Stimulated activated CD4-positive, alpha-beta T cell treated with anti-CD3 and anti-CD28 coated beads, Interleukin-15, amount 100 ng/mL, for 1 hour (primary cell): ENCODE measurements at places on chromosomes 16 and 17.

DNA sequence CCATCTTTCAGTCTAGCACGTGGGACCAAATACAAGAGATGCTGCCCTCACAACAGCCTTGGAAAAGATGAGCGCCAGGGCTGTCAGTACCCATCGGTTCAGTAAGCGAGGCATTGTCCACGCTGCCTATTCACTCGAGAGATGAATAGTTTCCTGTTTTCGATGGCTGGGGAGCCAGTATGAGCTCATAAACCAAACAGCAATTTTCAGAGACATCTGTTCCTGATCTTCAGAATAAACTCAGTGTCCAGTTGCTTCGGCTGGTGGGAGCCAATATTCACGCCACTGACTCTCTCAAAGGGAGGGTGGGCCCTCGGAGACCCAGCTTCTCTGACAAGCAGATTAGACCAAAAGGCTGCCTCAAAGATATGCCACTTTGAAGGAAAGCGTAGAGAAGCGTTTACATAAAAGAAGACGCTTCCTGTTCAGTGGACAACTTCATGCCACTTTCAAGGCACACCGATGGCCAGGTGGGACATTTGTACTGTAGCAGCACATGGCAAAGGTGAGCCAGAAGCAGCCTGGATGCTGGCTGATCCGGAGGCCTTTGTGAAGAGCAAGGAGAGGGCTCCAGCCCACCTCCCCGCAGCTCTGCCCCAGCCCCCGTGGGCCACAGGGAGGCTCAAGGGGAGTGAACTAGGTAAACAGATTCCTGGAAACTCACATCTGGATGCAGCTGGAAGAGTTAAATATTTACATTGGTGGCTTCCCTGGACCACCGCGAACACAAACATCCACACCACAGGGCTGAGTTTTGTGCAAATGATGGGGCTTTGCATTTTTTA is 6.0 kb downstream of the TIMM22 start:
- DNase-seq: no peak

- no peak for DNase-seq
Measured at GRCh38 chr17:19327031-19327783, 35.3 kb downstream of the B9D1 start.

GRCh38 chr17:15972497-15972951 is 27.0 kb downstream of the ZSWIM7 start:
- DNase-seq: no peak

DNA sequence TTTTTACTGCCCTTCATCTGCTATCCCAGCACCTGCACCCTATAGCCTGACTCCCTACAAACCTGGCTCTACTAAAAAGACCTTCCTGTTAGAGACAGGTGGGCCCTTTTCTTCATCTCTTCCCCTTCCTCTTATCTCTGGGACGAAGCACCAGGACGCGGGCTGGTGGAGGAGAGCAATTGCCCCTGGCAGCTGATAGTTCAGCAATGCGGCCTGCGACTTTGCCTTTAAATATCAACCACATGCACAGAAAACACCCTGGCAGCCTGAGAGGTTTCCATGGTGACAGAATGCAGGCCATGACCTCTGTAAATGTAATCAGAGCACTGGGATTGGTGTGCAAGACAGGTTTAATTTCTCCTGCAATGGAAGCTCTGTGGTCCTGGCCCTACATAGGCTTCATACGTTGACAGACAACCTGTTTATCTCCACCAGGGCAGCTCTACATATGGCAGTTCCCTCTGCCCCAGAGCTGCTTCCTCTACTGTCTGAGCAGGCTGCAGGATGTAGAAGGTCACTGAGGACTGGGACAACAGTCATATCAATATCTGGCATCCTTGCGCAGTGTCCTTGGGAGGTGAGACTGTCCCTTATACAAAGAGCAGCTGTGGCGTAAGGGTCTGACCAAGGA is 10.0 kb upstream of the SKAP1 start:
- DNase-seq: no peak

GRCh38 chr17:43578699-43579565 is 32.8 kb upstream of the ETV4 start:
- DNase-seq: peak; percentile 2

DNA sequence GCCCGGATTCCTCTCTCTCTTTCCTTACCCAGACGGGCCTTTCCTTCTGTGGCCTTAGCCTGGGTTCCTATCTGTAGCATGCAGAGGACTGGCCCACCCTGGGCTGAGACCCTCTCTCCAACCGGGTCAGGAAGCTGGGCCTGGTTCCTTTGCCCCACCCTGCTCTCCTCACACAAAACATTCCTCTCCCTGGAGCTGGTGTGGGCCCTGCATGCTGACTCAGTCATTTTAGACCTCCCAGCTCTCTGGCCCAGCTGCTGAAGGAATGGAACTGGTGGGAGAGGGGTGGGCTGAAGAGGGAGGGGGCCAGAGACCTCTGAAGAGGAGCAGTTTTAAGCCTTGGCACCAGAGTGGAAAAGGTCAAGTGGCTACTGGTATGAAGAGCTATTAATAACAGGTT is 957 bp downstream of the MYL4 start:
- DNase-seq: no peak

DNA sequence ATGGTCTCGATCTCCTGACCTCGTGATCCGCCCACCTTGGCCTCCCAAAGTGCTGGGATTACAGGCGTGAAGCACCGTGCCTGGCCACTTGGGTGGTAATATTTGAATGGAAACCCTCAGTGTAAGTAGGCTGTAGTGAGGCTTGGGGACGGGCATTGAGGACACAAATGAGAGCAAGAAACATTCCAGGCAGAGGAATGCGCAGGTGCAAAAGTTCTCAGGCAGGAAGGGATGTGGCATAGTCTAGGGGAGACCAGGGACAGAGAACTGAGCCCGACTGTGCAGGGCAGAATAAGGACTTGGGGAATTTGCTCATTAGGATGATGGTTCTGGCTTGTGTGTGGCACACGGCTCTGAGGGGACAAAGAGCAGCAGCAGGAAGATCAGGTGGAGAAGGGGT is 54.8 kb downstream of the GRB2 start:
- DNase-seq: no peak

GRCh38 chr17:5210614-5211252 is 19.1 kb upstream of the ZNF594 start:
- DNase-seq: no peak

- DNase-seq: no peak
Measured at GRCh38 chr17:20852239-20852989, 190.4 kb downstream of the USP22 start.
